ENCODE measurements at places on chromosomes 2 and 18.

DNA sequence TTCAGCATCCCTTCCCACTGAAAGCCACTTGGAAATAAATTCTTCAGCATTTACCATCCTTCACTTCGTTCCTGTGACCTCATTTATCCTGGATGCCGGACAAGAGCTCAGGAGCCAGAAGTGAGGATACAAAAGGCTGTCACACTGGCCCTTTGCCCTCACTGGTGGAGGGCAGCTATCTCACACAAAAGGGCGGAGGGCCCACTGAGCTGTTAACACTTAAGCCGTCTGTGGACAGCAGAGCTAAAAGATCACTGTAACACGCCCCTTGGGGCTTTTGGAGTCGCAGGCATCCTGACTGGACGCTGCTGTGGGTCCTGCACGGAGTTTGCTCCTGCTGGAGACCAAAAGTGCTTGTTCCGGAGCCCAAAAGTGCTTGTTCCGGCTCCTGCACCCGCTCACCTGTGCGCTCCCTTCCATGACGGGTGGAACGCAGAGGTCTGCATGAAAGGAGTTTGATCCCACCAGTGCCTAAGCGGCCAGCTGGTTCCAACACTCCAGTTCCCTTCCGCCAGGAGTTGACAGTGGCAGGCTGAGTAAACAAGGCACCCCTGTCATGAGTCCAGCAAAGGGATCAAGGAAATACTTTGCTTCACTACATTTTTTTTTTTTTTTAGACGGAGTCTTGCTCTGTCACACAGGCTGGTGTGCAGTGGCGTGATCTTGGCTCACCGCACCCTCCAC is 572.0 kb upstream of the LINC00305 start:
- DNase-seq = no peak

GRCh38 chr2:59575191-59575590 is 978.3 kb downstream of the BCL11A start:
- DNase-seq = no peak

DNA sequence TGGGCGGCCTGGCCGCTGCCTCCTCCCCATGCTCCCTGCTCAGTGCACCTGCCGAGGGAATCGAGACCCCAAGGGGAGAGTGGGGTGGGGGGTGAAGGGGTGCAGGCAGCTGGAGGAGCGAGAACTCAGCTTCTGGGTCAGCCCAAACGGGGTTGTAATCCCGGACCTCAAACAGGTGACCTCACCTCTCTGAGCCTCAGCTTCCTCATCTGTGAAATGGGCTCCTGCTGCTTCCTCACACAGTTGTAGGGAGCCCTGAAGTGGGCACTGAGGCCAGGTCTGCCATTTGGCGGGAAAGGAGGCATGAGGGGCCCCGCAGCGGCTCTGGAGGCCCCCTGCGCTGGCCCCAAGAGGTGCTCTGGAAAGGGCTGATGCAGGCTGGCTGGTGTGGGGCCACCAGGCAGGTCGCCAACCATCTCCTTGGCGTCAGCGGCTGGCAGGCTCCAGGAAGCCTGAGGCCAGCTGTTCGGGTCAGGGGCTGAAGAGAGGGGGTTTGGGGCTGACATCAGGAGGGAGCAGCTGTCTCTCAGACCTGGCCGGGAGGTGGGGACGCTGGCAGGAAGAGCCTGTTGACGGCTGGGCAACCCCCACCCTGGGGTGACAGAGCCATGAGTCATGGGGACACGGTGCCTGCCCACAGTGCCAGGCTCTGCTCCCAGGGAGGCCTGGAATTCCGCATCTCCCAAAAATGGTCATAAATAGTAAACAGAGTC is 4.9 kb downstream of the KLHL30 start:
- no peak for DNase-seq

DNA sequence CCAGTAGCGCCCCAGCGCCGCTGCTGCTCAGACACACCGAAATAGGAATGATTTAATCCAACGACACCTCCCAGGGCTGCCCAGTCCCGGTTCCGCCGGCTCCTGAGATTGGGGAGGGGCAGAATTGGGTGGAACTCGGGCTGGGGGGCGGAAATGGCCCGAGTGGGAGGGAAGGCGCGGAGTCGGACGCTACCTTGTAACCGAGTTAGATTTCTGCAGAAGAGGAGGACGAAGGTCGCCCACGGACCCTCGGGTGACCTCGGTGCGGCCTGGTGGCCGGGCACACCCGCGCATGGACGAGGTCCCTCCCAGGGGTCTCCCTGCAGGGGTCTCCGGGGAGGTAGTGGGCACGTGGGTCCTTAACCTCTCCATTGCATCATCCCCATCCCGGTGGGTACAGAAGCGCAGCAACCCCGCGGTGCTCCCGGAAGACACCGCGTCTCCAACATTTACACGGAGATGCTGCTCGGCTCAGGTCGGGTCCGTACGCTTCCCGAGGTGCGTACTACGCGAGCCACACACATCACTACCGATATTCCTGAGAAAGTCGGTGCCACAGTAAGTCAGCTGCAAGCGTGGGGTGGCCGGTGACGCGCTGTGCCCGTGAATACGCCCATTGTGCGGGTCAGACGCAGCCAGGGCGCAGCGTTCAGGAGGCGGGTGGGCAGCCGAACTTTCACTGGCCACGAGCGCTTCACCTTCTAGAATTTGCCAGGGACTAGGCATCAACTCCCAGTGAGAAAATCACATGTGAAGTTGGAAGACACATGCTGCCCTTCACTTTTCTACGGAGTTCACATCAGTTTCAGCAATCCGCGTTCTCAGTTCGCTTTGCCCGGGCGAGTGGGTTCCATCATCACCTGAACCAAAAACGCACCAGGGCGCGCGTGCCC is 3.0 kb downstream of the ZNF516 start:
- DNase-seq = peak; percentile 10

- no peak for DNase-seq
Observed at GRCh38 chr2:212906620-212907019, 244.8 kb downstream of the IKZF2 start.

DNA sequence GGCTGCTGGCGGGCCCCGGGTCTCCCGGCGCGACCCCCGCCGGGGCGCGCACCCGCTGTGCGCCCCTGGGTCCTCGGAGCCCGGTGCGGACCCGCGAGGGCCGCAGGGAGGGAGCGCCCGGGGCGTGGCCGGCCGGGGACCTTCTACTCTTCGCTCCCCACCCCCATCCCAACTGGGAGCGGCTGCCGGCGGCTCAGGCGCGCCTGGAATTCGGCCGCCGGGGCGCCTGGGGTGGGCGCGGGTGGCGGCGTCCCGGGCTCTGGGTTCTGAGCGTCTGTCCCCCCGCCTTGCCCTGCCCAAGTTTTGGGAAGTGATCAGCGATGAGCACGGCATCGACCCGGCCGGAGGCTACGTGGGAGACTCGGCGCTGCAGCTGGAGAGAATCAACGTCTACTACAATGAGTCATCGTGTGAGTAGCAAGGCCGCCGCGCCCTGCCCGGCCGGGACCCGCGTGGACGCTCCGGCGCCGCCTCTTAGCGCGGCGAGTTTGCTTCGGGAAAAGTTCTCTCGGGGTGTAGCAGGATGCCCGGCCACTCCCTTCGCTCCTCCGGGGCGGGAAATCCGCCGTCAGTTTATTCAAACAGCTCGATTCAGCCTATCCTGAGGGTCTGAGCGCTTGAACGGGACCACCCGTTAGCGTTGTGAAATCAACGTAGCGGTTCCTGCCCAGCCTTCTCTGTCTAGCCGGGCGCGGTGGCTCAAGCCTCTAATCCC is 502 bp downstream of the TUBB6 start:
- peak; percentile 89 for DNase-seq

- no peak for DNase-seq
Observed at GRCh38 chr2:100784681-100785080, 35.3 kb upstream of the NPAS2 start.

DNA sequence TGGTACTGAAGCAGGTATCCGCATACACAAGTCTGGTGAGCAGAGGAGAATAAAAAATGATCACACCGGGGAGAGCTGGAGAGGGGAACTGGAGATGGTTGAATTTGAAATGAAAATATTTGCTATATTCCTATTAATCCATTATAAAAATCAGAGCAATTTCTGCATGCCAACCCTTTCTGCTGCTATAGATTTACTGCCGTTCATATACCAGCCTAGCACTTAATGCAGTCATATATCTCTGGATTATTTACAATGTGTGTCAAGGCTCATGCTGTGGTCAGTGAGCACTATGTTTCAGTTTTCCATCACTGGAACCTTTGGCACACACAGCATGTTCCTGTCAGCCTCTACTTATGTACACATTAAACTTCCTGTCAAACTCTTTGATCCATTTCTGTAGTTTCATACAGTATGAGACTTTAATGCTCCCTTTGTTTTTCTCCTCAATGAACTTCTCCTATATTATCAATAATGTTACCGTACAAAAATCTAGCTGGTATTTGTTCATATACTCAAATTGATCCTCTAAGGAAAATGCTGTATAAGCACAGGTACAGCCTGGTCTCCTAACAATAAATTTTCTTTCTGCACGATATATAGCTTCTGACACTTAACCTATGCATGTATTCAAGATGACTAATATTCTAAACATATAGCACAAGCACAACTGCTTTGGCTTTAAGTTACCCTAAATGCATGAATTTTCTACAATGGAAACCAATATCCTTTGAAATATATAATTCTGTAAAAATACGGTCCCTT is 36.7 kb downstream of the FANCL start:
- DNase-seq = no peak

DNA sequence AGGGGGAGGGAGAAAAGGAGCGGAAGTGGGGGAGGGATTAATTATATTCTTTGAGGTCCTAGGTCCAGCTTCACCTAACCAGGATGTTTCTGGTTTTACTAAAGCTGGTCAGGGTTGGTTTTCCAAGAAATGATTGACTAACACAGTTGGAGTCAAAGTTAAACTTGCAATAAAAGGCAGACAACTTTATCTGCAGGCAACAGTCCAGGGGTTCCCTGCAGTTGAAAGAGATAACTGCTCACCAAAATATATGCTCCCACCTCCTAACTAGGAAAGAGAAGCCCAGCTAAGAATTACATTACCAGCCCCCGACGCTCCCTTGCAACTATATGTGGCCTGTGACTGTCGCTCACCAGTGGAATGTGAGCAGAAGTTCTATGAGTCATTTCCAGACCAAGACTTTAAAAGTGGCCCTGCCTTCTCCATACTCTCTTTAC is 140.0 kb upstream of the PKDCC start:
- DNase-seq = no peak

GRCh38 chr2:75324861-75325284 is 125.6 kb upstream of the TACR1 start:
- DNase-seq = no peak

GRCh38 chr2:133425612-133426011 is 142.7 kb downstream of the NCKAP5 start:
- DNase-seq = no peak

DNA sequence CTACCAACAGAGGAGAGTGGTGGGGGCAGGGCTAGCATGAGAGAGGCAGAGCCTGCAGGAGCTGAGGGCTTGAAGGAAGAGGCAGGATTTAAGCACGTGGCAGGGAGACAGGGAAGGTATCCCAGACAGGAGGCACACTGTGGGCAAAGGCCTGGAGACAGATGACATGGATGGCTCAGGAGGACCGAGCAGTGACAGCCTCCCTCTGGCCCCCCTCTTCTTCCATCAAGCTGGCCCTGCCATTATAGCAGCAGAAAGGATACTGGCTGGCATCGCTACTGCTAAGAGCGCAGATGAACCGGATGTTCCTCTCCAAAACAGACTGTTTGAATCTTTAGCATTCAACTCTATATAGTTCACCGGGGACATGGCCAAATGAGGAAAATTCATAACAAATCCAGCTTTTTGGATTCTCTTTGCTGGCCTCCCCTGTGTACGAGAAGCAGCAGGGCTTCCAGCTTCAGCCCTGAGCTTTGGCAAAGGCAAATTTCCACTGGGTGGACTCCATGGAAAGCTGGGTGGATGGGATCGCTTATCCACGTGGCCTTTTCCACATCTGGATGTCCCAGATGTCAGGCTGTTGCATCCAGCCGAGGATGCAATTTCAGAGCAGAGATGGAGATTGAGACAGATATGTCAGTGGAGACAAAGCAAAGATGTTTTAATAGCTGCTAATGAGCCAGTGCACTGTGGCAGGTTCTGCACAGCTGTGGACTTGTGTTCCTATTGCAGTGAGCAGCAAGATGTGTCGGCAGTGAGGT is 36.2 kb downstream of the CAPN13 start:
- DNase-seq = no peak

DNA sequence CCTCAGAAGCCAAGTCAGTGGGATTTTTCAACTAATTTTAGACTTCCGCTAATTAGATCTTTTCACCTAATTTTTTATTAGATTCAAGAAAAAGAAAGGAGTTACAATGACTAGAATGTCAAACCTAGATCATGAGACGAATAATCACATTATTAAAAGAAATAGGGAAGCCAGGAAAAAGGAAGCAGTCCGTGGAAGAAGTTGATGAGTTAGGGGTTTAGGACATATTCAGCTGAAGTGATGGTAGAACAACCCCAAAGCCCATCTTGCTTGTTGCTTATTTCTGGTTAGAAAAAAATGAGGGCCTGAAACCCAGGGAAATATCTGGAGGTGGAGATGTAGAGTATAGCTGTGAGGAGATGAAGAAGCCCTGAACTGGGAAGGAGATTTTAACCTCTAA is 8.0 kb downstream of the KLF7 start:
- no peak for DNase-seq

DNA sequence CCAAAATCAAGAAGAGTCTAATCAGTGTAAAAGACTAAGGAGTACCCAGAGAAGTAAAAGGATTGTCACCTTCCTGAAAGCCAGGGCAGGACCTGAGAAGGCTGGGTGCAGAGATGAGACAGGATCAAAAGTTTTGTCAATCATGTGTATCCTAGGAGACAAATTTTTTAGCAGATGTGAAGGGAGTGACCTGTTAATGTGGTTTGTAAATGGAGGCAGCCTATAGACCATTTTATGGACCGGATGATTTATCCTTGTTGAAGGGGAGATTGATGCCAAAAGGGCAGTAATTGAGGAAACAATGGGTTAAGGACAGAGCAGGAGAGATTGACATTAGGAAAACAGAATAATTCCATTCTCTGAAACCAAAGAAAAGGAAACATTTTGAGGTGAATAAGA is 813 bp downstream of the NDC80 start:
- no peak for DNase-seq

DNA sequence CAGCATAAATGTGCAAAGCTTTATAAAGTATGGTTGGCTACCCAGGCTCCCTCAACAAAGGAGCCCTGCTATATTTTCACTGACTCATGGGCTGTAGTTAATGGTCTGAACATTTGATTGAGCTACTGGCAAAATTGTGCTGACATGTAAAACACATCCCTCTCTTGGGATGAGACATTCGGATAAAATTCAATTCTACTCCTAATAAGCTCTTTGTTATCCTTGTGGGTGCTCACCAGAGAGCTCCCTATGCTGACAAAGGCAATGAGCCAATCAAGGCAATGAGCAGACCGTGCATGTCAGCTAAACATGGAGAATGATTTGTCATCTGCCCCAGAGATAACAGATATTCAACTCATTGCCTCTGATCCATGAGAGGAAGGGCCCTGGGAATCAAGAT is 27.7 kb downstream of the SERPINB8 start:
- no peak for DNase-seq

- no peak for DNase-seq
Observed at GRCh38 chr2:120293096-120294007, 40.7 kb downstream of the RALB start.

DNA sequence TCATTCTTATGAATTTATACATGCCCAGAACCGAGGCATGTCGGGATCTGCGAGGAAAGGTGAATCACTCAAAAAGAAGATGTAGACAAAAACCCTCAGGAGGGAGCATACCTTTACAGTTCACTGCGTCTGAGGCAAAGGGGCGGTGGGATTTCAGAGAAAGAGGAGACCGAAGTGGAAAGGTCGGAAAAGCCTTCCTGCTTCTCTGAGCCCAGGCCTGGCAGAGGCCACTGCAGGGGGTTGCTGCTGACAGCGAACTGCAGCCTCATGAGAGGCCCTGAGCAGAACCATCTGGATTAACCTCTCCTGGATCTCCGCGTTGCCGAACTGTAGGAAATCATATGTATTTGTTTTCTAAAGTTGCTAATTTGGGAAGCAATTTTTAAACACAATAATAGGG is 713.1 kb upstream of the SOX11 start:
- no peak for DNase-seq
